ENCODE measurements at places on chromosomes 6 and 20. TPM values are rescaled to one million over a fixed set of nuclear protein-coding genes. Genes with fewer than 3 reads are reported as not detected.

The RGS17 gene
- 3.5 TPM for total RNA-seq

The RAET1G gene
- total RNA-seq, result not detected

The AKAP12 gene
- total RNA-seq, result 37.3 TPM

DNA sequence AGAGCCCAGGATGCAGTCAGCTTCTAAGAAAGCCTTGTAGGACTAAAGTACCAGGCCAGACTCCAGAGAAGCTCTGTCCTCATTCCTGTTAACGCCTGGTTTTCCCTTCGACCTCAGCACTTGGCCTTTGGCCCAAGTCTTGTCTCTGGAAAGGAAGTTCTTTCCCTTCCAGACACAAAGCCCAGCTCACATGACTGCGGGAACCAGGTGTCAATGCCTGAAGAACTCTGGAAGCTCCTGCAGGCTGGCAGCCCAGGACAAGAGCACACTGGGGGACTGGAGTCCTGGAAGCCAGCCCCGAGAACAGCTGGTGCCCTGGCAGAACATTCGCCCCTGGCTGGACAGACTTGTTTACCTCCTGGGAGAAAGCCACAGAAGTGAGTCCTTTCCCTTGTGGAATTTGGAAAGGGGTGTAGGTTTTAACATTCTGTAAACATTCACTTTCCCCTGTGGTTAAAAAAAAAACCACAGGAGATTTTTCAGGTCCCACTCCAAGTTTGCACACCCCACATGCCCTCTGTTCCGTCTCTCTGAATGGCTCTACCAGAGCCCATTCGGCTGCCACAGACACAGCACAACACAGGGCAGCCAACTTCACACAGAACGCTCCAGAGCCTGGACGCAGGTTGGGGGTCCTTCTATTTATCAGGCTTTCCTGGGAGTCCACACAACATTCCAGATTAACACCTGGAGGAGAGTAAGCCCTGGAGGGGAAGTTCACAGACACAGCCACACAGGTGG is 18.1 kb downstream of the ACSS1 start:
- DNase-seq, result no peak

DNA sequence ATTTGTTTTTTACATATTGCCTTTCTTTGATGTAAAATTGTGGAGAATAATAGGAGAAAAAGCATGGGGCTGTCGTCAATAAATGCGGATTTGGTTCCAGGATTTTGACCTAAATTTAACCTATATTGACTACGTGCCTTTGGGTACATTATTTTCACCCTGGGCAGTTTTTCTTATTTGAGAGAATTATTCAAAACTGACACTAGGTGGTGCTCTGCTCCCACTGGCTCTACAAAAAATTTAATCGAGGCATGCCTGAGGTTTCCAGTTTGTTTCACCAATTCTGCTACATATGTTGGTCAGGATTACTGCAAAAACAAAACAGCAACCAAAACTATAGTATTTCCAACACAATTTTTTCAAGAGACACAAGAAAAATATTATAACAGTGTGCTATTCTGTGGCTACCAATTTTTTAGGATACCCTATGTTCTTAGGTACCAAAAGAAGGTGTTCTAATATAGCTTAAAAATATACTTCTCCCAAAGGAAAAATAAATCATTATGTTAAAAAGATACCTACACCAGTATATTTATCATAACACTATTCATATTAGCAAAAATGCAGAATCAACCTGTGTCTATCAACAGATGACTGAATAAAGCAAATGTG is 48.6 kb upstream of the FABP7 start:
- DNase-seq, result peak; percentile 81

DNA sequence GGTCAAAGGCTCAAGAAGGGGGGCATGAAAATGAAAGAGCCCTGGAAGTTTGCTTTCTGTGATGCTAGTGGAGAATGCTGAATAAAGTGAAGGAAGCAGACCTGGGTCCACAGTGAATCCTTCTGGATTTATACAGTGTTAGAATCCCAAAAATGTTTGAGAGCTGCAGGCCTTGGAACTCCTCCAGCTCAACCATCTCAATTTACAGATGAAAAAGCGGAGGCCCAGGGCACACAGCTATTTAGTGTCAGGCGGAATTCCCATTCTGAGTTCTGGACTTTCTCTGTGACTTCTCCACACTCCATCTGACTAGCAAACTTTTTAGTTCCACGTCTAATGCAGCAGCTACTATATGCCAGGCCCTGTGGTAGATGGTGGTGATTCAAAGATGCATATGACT is 1.5 kb upstream of the PRSS35 start:
- no peak for DNase-seq

DNA sequence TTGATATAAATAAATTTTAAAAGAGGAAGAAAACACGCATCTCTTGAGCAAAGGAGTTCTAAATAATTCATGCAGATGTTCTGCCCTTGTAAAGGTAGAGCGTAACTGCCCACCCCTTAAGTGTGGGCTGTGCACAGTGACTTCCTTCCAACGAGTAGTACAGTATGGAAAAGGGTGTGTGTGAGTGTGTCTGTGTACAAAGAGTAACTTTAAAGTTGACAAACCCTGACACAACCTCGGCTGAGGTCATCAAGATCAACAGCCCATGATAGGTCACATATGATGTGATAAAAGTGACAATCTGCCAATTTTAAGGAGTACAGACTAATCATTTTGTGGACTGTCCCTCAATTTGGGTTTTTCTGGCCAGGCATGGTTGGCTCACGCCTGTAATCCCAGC is 225.7 kb downstream of the ATXN1 start:
- DNase-seq, result no peak
